ENCODE measurements at places on chromosomes 2 and 18. TPM values are rescaled to one million over a fixed set of nuclear protein-coding genes. Genes with fewer than 3 reads are reported as not detected.

GRCh38 chr2:142827170-142827569 lies 50.3 kb upstream of the KYNU start:
- DNase-seq = no peak
- no peaks in the 10 kb centered on the region for H3K36me3 ChIP-seq
- no peaks in the 10 kb centered on the region for H3K27me3 ChIP-seq
- no peak overlapping the region for H3K27ac ChIP-seq
- H3K4me3 ChIP-seq = no peak overlapping the region

The DES gene
- 13.3 TPM for total RNA-seq

GRCh38 chr2:241734208-241734466 lies 293 bp upstream of the D2HGDH start:
- H3K4me1 ChIP-seq = peaks cover 11% of the 10 kb centered on the region
- DNase-seq = no peak
- H3K27me3 ChIP-seq = no peaks in the 10 kb centered on the region
- no peak overlapping the region for H3K4me3 ChIP-seq
- no peaks in the 10 kb centered on the region for H3K36me3 ChIP-seq

DNA sequence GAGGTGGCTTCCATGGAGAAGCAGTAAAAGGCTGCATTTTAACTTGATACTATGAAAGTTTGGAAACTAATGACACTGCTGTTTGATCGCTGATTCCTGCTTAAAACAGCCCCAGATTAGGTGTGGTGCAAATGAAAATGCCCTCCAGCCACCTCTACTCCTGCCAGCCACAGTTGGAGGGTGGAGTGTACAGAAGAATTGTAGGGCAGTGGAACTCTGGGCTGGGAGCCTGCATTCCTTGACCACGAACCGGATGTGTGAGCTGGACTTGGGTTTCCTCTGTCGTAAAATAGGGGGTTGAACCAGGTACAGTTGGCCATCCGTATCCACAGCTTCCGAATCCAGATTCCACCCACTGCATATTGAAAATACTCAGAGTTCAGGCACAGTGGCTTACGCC lies 84.6 kb upstream of the RFX8 start:
- no peak overlapping the region for H3K27ac ChIP-seq
- no peak overlapping the region for H3K4me3 ChIP-seq
- H3K36me3 ChIP-seq = no peaks in the 10 kb centered on the region

The CRYGD gene
- total RNA-seq = not detected

The ADRA2B gene
- total RNA-seq = 1.7 TPM

The TFPI gene
- 33.0 TPM for total RNA-seq

GRCh38 chr18:38951633-38952032 lies 1386.0 kb upstream of the CELF4 start:
- H3K27ac ChIP-seq = no peak overlapping the region
- DNase-seq = no peak
- no peaks in the 10 kb centered on the region for H3K27me3 ChIP-seq
- H3K4me3 ChIP-seq = no peak overlapping the region

- no peaks in the 10 kb centered on the region for H3K4me1 ChIP-seq
- no peaks in the 10 kb centered on the region for H3K36me3 ChIP-seq
Observed at GRCh38 chr2:36337354-36337753, 18.2 kb upstream of the CRIM1 start.

The MC5R gene
- 0.32 TPM for total RNA-seq

DNA sequence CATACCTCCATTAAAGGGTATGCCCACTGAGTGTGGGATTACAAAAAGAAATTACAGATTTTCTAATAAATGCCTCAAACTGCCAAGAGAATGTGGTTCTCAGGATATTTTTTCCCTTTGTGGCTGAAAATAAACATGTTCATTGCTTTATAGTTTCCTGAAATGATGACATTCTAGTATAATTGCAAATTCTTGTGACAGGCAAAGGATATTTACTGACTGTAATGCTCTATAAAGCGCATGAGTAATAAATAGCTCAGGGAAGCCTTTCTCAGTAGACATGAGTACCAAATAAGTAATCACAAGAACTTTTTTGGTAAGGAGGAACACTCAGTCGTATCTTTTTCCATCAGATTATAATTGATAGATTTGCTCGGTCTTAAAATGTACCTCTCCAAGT lies 72.3 kb downstream of the FTCDNL1 start:
- H3K27ac ChIP-seq = no peak overlapping the region
- H3K27me3 ChIP-seq = no peaks in the 10 kb centered on the region
- no peak for DNase-seq

The REEP1 gene
- total RNA-seq = 4.0 TPM

GRCh38 chr2:133713049-133713580 lies 144.9 kb upstream of the NCKAP5 start:
- DNase-seq = no peak
- H3K36me3 ChIP-seq = no peaks in the 10 kb centered on the region
- H3K27me3 ChIP-seq = no peaks in the 10 kb centered on the region
- H3K4me1 ChIP-seq = no peaks in the 10 kb centered on the region

The SERPINB11 gene
- total RNA-seq = not detected

The PDCD1 gene
- total RNA-seq = 0.54 TPM

DNA sequence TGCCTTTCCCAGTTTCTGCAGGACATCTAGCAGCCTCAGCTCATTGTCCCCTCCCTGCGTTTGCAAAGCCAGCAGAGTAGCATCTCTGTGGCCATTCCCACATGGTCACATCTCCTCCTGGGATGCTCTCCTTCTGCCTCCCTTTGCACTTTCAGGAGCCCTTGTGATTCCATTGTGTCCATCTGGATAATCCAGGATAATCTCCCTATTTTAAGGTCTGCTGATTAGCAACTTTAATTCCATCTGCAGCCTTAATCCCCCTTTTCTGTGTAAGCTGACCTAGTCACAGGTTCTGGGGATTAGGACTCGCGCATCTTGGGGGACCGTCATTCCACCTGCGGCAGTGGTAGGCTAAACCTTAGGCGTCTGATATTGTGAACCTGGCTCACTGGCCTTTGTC lies 70.7 kb downstream of the NEDD4L start:
- peaks cover 6% of the 10 kb centered on the region for H3K4me1 ChIP-seq
- H3K27ac ChIP-seq = no peak overlapping the region
- no peak for DNase-seq
- H3K27me3 ChIP-seq = no peaks in the 10 kb centered on the region
- H3K4me3 ChIP-seq = no peak overlapping the region

- no peaks in the 10 kb centered on the region for H3K27me3 ChIP-seq
- no peak overlapping the region for H3K4me3 ChIP-seq
- no peaks in the 10 kb centered on the region for H3K36me3 ChIP-seq
- DNase-seq = no peak
- no peaks in the 10 kb centered on the region for H3K4me1 ChIP-seq
Observed at GRCh38 chr2:216974321-216975302, 114.7 kb upstream of the TNP1 start.

GRCh38 chr18:21270453-21270852 lies 28.4 kb downstream of the GREB1L start:
- no peak overlapping the region for H3K27ac ChIP-seq
- H3K27me3 ChIP-seq = no peaks in the 10 kb centered on the region
- H3K36me3 ChIP-seq = no peaks in the 10 kb centered on the region

DNA sequence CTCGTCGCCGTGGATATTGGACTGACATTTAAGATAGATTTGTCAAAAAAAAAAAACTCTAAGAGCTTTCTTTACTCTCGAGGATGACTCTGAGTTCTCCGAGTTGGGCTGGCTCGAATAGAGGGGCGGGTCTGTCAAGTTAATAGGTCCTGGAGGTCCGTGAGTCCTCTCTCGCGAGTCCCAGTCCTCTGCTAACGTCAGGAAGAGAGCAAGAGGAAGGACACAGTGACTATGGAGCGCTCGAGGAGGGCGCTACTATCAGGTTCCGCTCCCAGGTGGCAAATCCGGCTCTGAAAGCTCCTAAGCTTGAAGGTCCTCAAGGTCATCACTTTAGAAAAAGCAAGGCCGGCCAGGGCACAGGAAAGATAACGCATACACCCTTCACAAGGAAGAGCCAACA lies 404 bp upstream of the AKAIN1 start:
- DNase-seq = peak; percentile 76
- no peak overlapping the region for H3K4me3 ChIP-seq
- H3K27me3 ChIP-seq = peaks cover 32% of the 10 kb centered on the region
- H3K4me1 ChIP-seq = no peaks in the 10 kb centered on the region
- no peaks in the 10 kb centered on the region for H3K36me3 ChIP-seq
- no peak overlapping the region for H3K27ac ChIP-seq

- no peak for DNase-seq
- no peaks in the 10 kb centered on the region for H3K4me1 ChIP-seq
- no peaks in the 10 kb centered on the region for H3K36me3 ChIP-seq
- H3K4me3 ChIP-seq = no peak overlapping the region
- no peaks in the 10 kb centered on the region for H3K27me3 ChIP-seq
Observed at GRCh38 chr18:53757328-53757727, 467.1 kb downstream of the MBD2 start.

GRCh38 chr18:49321271-49321670 lies 139.2 kb downstream of the DYM start:
- no peak overlapping the region for H3K4me3 ChIP-seq
- H3K27ac ChIP-seq = no peak overlapping the region
- H3K27me3 ChIP-seq = no peaks in the 10 kb centered on the region
- no peak for DNase-seq
- H3K36me3 ChIP-seq = no peaks in the 10 kb centered on the region

DNA sequence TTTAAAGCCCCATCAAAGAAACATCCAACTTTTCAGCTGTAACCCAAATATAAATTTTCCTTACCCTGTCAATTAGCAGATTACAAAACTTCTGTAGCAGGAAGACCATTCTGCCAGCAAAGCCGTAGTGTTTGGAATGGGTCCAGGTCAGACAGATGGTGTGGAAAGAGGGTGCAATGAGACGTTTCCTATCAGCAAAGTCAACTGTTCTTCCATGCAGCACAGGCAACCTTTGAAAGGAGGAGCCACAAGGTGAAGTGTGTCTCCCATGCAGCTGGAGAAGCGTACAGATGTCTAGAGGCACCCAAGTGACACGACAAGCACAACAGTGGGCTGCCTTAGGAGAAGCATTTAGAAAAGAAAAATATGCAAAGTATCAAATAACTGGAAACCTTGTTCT lies 83.7 kb downstream of the SP3 start:
- H3K36me3 ChIP-seq = no peaks in the 10 kb centered on the region
- H3K4me3 ChIP-seq = no peak overlapping the region
- no peaks in the 10 kb centered on the region for H3K4me1 ChIP-seq
- H3K27me3 ChIP-seq = no peaks in the 10 kb centered on the region
- peak; percentile 25 for DNase-seq
- no peak overlapping the region for H3K27ac ChIP-seq

DNA sequence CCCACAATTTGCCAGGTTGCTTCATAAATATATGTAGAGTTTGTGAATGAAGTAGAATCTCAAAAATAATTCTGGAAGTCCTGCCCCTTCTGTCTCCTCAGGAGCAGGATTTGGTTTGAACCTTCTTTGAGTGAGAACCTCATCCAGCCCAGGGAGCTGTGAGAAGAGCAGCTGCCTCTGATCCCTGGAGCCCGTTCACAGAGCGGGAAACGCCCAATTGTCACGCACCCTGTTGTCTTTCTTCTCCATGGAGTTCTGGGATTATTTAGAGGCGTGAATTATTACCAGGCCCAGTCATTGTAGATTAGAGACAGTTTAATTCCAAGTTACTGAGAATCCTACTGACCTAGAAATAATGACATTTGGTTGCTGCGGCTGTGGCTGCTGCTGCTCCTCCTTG lies 66.1 kb downstream of the TPO start:
- no peak for DNase-seq
- no peak overlapping the region for H3K27ac ChIP-seq
- no peaks in the 10 kb centered on the region for H3K36me3 ChIP-seq
- H3K27me3 ChIP-seq = no peaks in the 10 kb centered on the region

The PARD3B gene
- 6.8 TPM for total RNA-seq

The ESPNL gene
- not detected for total RNA-seq

DNA sequence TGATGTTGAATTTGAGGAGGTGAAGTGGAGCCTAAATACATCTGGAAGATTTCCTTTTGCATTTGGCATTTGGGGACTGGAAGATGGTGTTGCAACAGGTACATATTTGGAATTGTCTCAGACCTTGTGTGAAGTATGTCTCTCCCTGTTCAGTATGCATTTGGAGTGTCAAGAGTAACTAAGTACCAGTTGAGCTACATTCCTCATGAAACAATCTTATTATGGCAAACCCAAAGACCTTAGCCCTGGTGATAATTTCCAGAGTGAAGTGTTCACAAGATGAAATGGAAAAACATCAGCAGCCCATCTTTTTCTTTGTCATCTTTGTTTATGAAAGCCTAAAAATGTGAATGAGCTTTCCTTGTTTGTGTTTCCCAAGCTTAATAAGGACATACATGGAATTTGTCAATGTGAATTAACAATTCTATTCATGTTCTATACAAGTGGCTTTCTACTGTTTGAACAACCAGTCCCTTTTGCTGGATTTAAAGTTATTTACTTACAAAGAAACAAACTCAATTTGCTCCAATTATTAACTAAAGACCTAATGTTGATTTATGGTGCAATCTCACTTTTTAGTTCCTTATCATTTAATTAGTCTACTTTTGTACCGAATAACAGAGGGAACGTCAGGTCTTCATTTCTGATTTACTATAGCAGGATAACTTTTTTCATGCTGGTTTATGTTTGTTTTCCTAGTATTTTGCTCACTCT lies 42.1 kb upstream of the PPP1R1C start:
- no peaks in the 10 kb centered on the region for H3K36me3 ChIP-seq
- H3K4me3 ChIP-seq = no peak overlapping the region
- H3K27ac ChIP-seq = no peak overlapping the region

- H3K27me3 ChIP-seq = no peaks in the 10 kb centered on the region
- H3K27ac ChIP-seq = no peak overlapping the region
- DNase-seq = no peak
- H3K4me3 ChIP-seq = no peak overlapping the region
Observed at GRCh38 chr2:236934166-236934565, 151.5 kb upstream of the COPS8 start.

DNA sequence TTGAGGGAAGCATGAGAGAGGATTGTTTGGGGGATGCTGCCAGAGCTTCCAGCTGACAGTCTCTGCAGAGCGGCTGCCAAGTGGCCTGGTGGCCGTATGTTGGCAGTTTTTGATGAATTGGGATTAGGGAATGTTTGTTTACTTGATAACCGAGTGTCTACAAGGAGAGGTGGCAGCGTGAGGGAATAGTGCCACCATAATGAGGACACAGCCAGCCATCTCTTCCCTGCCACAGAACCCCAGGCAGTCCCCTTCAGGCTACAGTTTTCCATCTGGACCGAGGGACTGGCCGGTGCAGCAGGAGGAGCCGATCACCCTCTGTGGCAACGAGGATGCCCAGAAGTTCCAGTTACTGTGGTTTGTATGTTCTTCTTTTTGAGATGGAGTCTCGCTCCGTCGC lies 55.2 kb downstream of the TRAPPC12 start:
- H3K4me3 ChIP-seq = no peak overlapping the region
- no peak for DNase-seq
- no peaks in the 10 kb centered on the region for H3K27me3 ChIP-seq
- H3K27ac ChIP-seq = no peak overlapping the region
- no peaks in the 10 kb centered on the region for H3K4me1 ChIP-seq

GRCh38 chr2:58796239-58796910 lies 555.2 kb upstream of the FANCL start:
- H3K27me3 ChIP-seq = no peaks in the 10 kb centered on the region
- H3K27ac ChIP-seq = no peak overlapping the region
- no peaks in the 10 kb centered on the region for H3K36me3 ChIP-seq
- no peak for DNase-seq
- H3K4me1 ChIP-seq = no peaks in the 10 kb centered on the region
- no peak overlapping the region for H3K4me3 ChIP-seq

GRCh38 chr2:156466739-156467405 lies 30.7 kb downstream of the GPD2 start:
- peak; percentile 71 for DNase-seq
- H3K27ac ChIP-seq = no peak overlapping the region
- H3K27me3 ChIP-seq = no peaks in the 10 kb centered on the region
- no peak overlapping the region for H3K4me3 ChIP-seq
- H3K4me1 ChIP-seq = peaks cover 15% of the 10 kb centered on the region
- H3K36me3 ChIP-seq = no peaks in the 10 kb centered on the region

The NOSTRIN gene
- total RNA-seq = 58.7 TPM

GRCh38 chr18:63831080-63831788 lies 56.0 kb downstream of the SERPINB7 start:
- H3K36me3 ChIP-seq = no peaks in the 10 kb centered on the region
- no peak overlapping the region for H3K27ac ChIP-seq
- H3K4me3 ChIP-seq = no peak overlapping the region
- H3K27me3 ChIP-seq = no peaks in the 10 kb centered on the region
- no peak for DNase-seq

Measured in adrenal gland (tissue), 19 donors.